Myocyte (in vitro differentiated cells): ENCODE measurements at places on chromosomes 11 and 22.

- no peak for DNase-seq
Measured at GRCh38 chr22:46626911-46627805, 7.0 kb downstream of the GRAMD4 start.

GRCh38 chr11:47765086-47765485 lies 2.1 kb downstream of the FNBP4 start:
- DNase-seq, result peak; percentile 5

GRCh38 chr11:119156496-119156895 lies 7.6 kb downstream of the ABCG4 start:
- DNase-seq, result no peak

DNA sequence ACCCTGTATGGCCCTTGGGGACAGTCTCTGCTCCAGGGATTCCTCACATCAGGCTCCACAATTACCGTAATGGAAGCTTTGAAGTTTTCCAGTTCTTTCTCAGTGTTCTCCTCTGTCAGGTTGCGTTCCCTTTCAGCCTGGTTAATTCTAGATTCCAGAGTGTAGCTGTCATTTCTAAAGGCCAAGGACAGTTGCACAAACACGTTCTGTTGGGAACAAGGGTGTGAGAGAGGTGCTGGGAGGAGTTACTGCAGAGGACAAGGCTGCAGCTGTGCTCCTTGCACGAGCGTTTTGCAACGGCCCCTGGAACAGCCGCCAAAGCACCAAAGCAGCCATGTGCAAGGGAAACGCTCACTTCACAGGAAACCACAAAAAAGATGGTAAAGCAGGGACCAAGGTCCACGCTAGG lies 35.9 kb upstream of the LYVE1 start:
- peak; percentile 77 for DNase-seq

GRCh38 chr22:17774206-17774925 lies at the start of gene BID:
Gene BID, minus strand, starts transcription at chr22:17774469. Its CDS starts 24,353 bp downstream, at chr22:17750116.
- no peak for DNase-seq

DNA sequence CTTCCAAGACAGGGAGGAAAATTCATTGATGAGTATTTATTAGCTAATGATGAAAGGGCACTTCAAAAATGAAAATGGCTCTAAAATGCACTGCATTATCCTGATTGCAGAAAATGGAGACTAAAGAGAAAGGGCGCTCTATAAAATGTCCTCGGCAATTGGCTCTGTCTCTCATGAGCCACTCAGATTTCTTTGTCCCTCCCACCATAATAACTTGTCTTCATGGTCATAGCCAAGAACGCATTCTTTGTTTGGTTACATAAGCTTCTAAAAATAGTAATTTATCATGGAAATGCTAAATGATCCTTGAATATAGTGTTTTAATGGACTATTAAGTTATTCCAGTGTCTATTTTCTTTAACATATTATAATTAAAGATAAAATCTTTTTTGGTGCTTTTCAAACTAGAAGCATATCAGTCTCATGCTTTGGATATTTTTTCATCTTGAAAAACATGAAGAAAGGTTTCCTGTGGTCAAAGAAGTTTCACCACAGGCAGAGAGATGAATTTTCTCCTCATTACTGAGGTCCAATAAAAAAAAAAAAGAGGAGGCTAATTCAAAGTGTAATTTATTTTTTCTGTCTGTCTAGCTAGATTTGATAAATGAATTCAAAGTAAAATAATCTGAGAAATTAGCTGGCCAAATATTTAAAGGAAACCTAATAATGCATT lies 238.1 kb upstream of the BLID start:
- peak; percentile 11 for DNase-seq

- peak; percentile 28 for DNase-seq
Measured at GRCh38 chr22:41831828-41832552, 915 bp upstream of the SREBF2 start.

DNA sequence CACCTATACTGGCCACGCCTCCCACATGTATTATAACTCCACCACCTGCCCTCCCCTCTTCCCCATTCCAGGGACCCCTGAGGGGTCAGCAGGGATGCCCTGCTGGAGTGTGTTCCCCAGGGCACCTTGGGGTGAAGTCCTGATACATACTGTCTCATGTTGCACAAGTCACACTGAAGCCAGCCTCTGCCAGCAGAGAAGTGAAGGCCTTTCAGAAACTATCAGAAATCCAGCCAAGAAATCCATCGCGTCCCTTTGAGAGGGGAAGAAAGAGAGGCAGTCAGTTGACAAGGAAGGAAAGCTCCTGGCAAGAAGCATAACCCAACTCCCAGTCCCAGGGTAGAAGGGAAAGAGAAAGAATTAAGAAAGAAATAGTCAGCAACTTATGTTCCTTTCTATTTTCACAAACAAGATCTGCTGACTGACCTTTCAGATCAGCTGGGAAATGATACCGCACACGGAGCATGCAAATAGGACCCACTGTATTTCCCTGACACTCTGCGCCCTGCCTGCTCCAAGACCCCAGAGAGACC lies 45.2 kb downstream of the SC5D start:
- no peak for DNase-seq

- DNase-seq, result peak; percentile 41
Measured at GRCh38 chr11:2138431-2139122, 612 bp downstream of the IGF2 start.

DNA sequence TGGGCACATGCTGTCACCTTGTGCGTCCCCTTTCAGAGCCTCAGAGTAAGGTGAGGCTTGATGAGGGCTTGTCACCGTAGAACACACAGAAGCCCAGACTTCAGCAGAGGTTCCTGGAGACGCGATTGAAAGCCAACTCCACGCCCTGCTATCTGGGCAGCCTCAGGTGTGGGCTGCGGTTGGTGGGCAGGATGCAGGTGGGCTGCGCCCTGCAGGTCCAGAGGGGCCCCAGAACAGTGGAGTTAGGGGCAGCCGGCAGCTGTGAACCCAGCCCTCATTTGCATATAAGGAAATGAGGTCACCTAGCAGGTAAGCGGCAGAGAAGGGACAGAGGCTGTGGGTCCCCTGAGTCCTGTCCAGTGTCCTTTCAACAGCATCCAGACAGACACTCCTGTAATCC lies 15.4 kb downstream of the PHLDA2 start:
- DNase-seq, result no peak

DNA sequence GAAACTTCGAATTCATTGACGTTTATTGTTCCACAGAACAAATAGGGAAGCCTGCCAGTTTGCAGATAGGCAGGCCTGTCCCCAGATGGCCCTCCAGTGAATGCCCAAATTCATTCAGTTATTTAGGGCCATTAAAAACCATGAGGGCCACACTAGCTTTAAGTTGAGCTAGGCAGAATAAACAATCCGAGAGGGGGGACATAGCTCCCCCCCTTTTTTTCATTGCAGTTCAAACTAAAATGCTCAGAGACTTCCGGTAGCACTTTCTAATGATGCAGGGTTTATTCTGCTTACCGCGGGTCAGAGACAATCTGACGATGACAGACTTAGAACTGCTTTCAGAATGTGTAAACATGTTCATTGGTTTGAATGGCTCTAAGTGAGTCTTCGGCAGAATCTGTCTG lies 72.0 kb downstream of the ZBTB16 start:
- DNase-seq, result no peak

DNA sequence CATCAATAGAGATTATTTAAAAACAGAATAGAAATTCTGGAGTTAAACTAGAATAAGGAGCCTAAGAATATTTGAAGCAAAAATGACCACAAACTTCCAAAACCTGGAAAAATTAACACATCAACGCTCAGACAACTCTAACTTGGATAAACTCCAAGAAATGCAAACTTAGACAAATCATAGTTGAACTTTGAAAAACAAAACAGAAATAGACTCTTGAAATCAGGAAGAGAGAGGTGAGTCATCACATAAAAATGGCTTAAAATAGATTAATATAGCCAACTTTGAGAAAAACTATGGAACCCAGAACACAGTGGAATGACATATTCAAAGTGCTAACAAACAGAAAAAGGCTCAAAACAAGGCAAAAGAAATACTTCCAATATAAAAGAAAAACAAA lies 974.2 kb downstream of the JRKL start:
- no peak for DNase-seq
